ENCODE measurements at places on chromosomes 1 and 21.

DNA sequence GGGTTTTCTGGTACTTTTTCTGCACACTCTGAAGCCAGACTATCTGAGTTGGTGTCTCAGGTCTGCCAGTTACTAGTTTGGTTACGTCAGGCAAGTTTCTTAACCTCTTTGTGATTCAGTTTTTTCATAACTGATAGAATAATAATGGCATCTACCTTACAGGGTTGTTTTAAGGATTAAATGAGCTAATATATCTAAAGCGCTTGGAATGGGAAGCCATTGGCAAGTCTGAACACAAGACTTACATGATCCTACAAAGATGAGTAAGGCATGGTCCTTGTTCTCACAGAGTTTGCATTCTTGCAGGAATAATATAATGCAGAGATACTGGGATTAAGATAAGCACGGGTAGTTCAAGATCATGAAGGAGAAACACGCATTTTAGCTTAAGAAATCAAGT lies 9.2 kb upstream of the DENND2D start:
- peaks cover 15% of the 10 kb centered on the region for H3K27me3 ChIP-seq
- no peak for DNase-seq
- H3K36me3 ChIP-seq = no peaks in the 10 kb centered on the region
- no peak overlapping the region for H3K4me3 ChIP-seq
- H3K27ac ChIP-seq = no peak overlapping the region

GRCh38 chr1:201681375-201681774 lies 142.4 kb downstream of the NAV1 start:
- no peaks in the 10 kb centered on the region for H3K27me3 ChIP-seq
- no peak for DNase-seq
- peaks cover 26% of the 10 kb centered on the region for H3K4me1 ChIP-seq
- H3K4me3 ChIP-seq = no peak overlapping the region

- peak; percentile 79 for DNase-seq
- H3K4me1 ChIP-seq = peaks cover 5% of the 10 kb centered on the region
- H3K27ac ChIP-seq = peak overlapping the region; percentile 100
- peaks cover 9% of the 10 kb centered on the region for H3K36me3 ChIP-seq
- peak overlapping the region; percentile 97 for H3K4me3 ChIP-seq
These were observed 884 bp downstream of the H3-3A start for GRCh38 chr1:226063224-226063976.

GRCh38 chr1:155984341-155984740 lies 6.0 kb upstream of the ARHGEF2 start:
- no peak overlapping the region for H3K27ac ChIP-seq
- H3K4me1 ChIP-seq = peaks cover 17% of the 10 kb centered on the region
- no peak for DNase-seq
- no peaks in the 10 kb centered on the region for H3K36me3 ChIP-seq

GRCh38 chr1:31708324-31708723 lies 4.5 kb upstream of the COL16A1 start:
- no peak overlapping the region for H3K4me3 ChIP-seq
- H3K27me3 ChIP-seq = peaks cover 11% of the 10 kb centered on the region
- H3K36me3 ChIP-seq = no peaks in the 10 kb centered on the region
- peaks cover 51% of the 10 kb centered on the region for H3K4me1 ChIP-seq
- no peak overlapping the region for H3K27ac ChIP-seq

DNA sequence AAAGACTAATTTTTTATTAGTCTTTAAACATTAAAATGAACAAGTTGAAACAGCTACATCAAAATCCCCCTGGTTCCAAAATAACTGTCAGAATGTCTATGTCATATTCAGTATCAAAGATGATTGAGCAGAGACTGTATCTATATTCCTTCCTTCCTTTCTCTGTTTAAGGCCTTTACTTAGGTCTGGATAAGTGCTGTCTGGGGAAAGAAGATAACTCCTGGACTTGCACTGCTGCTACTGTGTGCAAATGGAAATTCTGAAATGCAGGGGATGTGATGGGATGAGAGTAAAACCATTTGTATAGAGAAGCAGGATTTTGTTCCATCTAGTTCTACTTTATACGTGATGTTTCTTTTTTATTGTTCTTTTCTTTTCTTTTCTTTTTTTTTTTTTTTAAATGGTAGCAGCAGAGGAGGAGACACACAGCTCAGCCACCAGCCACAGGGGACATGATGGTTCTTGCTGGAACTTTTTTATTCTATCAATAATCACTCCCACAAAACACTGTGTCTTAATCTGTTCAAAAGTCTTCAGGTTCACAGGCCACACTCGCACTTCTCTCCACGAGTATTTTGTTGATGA lies 33.6 kb upstream of the FOXE3 start:
- peaks cover 5% of the 10 kb centered on the region for H3K36me3 ChIP-seq
- no peaks in the 10 kb centered on the region for H3K4me1 ChIP-seq
- DNase-seq = no peak
- no peaks in the 10 kb centered on the region for H3K27me3 ChIP-seq
- no peak overlapping the region for H3K4me3 ChIP-seq
- no peak overlapping the region for H3K27ac ChIP-seq

DNA sequence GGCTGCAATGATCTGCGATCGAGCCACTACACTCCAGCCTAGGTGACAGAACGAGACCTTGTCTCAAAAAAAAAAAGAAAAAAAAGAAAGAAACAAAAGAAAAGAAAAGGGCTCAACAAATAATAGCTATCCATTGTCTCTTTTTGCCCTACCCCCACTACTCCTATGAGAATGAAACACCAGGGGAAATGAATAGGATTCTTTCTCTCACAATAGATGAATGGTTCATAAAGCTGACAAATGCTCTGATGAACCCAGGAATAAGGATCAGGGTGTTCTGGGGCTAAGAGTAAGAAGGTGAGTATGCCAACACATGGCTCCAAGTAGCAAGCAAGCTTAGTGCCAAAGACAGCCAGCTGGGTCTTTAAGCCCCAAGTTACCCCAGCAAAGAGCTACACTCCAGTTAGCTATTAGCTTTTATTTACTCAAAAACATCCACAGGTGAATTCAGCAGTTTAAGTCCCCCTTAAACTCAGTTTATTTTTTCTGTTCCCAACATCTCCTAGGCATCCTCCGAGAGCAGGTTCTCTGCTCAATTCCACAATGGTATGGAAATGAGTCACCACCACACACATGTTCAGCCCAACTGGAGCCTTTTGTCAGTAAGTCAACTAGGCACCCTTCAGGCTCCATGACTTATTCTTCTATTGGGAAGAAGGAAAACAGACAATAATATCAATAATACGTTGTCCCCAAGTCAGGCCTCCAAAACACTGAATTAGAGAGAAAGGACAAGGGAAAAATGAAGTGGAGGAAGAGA lies 4.2 kb downstream of the ADORA3 start:
- H3K27ac ChIP-seq = no peak overlapping the region
- H3K27me3 ChIP-seq = no peaks in the 10 kb centered on the region
- H3K4me1 ChIP-seq = no peaks in the 10 kb centered on the region

DNA sequence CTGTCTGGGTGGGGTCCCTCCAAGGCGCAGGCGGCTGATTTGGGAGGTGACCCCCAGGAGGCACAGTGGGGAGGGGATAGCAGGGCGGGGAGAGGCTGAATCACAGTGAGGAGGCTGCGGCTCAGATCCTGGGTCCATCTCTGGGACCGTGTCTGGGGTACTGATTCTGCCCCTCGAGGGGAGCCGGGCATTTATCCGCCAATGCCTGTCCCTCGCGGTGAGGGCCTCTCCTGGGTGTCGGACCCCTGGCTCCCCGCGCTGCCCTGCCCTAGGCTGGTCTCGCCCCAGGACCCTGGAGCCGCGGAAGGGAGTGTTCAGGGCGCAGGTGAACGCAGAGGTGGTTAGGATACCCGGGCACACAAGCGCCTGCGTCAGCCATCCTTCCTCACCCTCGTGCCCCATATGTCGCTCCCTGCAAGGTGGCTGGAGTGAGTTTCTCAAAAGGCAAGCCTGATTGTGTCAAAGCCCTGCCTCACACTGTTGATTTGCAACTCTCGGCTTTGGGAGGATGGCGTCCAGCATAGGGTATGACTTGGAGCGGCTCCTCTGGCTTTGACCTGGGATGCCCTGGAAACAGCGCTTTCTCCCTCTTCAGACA lies 530.9 kb downstream of the PTPRU start:
- no peaks in the 10 kb centered on the region for H3K4me1 ChIP-seq
- DNase-seq = no peak

DNA sequence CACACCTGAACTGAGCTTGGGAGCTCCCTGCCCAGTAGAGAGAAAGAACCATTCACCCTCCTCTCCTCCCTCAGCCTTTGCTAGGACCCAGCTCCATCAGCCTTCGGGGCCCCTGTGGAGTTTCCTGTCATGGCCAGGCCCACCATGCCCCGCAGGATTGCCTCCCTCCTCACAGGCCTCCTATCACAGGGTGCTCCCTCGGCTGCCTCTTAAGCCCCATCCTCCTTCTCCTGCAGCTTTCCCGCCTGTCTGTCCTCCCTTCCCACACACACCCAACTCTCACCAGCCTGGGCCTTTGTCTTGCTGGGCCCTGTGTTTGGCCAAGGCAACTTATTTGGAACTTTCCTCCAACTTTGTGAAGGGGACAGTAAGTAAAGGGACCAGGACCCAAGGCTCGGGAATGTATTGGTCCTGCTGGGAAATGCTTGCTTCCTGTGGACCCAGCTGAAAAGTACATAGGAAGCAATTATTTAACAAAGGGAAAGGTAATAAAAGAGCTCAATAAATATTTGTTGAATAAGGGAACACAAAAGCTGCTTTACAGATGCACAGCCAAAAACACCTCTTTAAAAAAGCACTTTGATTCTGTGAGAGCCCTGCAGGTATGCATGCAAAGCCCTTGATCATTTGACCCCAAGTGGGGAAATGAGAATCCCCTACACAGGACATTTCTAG lies 31.6 kb upstream of the TENT5C start:
- H3K4me1 ChIP-seq = peaks cover 6% of the 10 kb centered on the region
- no peak for DNase-seq
- H3K27ac ChIP-seq = no peak overlapping the region
- H3K27me3 ChIP-seq = no peaks in the 10 kb centered on the region
- no peak overlapping the region for H3K4me3 ChIP-seq

DNA sequence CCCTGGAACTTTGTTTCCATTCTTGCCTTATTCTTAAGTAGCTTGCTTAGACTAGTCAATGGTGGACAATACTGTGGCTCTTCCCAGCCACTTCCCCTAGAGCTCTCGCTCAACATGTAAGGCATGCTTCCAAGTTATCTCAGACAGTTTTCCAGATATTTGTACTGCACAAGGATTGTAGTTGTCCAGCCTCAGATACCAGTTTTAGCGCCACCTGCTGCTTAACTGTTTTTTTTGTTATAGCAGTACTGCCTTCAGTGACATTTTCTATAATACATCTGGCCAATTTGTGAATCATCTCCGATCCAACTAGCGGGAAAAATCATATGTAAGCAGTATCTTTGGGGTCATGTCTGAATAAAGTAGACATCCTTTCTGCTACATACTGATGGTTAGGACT lies 346.7 kb upstream of the ADGRL4 start:
- no peaks in the 10 kb centered on the region for H3K27me3 ChIP-seq
- H3K4me3 ChIP-seq = no peak overlapping the region
- H3K27ac ChIP-seq = no peak overlapping the region
- DNase-seq = no peak
- H3K36me3 ChIP-seq = no peaks in the 10 kb centered on the region

DNA sequence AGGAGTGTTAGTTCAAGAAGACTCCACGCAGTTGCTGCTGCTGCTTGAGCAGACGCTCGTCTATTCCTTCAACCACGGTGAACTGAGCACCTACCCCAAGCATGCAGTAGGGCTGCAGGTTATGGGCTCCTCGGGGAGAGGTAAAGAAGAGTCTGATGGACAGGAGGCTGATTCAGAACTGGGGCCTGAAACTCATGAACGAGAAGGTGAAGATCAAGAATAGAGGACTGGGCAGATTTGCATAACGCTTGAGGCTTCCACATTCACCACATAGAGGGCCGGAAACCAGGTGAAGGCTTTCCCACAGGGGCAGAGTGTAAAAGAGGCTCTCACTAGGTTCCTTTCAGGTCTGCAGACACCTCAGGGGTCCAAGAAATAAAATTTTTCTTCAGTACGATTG lies 9.1 kb downstream of the ABCA4 start:
- no peak overlapping the region for H3K27ac ChIP-seq
- no peaks in the 10 kb centered on the region for H3K36me3 ChIP-seq
- peaks cover 15% of the 10 kb centered on the region for H3K4me1 ChIP-seq

DNA sequence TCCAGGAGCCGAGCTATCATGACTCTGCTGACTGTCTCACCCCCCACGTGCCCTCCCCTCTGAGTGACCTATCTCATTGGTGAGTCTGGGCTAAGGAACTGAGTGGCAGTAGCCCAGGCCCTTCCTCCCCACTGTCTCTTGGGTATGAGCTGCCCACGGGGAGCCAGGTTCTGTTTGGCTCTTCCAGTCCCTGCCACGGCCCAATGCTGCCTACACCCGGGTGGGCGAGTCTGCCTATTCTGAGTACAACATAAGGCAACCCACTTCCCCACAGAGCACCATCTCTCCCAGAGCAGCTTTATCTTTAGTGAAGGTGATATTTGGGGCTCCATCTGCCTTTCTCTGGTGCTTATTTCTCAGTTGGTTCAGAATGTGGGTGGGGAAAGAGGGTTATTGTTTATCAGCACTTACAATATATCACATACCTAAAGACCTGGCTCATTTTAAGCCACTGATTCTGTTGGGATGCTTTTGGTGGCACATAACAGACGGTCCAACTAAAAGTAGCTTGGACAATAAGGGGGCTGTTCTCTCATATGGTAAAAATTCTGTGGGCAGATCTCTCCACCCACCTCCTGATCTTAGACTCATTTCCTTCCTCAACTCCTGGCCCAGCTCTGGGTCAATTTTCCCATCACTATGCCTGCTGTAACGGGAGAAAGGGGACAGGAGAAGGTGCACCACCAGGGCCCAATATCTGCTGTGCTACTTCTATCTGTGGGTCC lies 27.7 kb upstream of the VWA5B1 start:
- no peak overlapping the region for H3K27ac ChIP-seq
- no peak for DNase-seq
- peaks cover 5% of the 10 kb centered on the region for H3K4me1 ChIP-seq
- no peak overlapping the region for H3K4me3 ChIP-seq

DNA sequence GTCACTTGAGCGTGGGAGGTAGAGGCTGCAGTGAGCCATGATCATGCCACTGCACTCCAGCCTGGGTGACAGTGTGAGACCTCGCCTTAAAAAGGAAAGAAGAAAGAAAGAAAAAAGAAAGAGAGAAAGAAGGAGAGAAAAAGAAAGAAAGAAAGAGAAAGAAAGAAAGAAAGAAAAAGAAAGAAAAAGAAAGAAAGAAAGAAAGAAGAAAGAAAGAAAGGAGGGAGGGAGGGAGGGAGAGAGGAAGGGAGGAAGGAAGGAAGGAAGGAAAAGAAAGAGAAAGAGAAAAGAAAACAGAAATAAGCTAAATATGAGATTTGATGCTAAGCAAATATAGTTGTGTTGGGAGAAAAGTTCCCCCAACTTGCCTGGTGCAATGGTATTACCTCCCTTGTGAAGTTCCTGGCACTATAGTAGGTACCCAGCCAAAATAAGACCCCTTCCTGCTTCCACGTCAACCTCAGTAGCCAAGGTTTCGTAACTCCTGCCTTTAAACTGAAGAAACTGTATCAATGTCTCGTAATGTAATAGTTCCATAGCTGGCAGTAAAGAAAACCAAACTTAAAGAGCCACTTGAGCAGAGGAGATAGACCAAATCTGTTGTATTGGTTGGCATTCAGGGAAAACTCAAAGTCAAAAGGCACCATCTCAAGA lies 88.1 kb upstream of the HNRNPU start:
- no peaks in the 10 kb centered on the region for H3K36me3 ChIP-seq
- H3K27me3 ChIP-seq = no peaks in the 10 kb centered on the region
- no peak overlapping the region for H3K4me3 ChIP-seq
- H3K27ac ChIP-seq = no peak overlapping the region
- H3K4me1 ChIP-seq = no peaks in the 10 kb centered on the region

GRCh38 chr1:152108882-152109222 lies 6.4 kb downstream of the TCHH start:
- H3K4me1 ChIP-seq = peaks cover 52% of the 10 kb centered on the region
- H3K4me3 ChIP-seq = no peak overlapping the region
- H3K36me3 ChIP-seq = no peaks in the 10 kb centered on the region

Data from spinal cord (tissue), 10 donors.